ENCODE measurements at places on chromosomes 1 and 21.

GRCh38 chr1:221868593-221869303 is 126.9 kb upstream of the DUSP10 start:
- no peak for DNase-seq

DNA sequence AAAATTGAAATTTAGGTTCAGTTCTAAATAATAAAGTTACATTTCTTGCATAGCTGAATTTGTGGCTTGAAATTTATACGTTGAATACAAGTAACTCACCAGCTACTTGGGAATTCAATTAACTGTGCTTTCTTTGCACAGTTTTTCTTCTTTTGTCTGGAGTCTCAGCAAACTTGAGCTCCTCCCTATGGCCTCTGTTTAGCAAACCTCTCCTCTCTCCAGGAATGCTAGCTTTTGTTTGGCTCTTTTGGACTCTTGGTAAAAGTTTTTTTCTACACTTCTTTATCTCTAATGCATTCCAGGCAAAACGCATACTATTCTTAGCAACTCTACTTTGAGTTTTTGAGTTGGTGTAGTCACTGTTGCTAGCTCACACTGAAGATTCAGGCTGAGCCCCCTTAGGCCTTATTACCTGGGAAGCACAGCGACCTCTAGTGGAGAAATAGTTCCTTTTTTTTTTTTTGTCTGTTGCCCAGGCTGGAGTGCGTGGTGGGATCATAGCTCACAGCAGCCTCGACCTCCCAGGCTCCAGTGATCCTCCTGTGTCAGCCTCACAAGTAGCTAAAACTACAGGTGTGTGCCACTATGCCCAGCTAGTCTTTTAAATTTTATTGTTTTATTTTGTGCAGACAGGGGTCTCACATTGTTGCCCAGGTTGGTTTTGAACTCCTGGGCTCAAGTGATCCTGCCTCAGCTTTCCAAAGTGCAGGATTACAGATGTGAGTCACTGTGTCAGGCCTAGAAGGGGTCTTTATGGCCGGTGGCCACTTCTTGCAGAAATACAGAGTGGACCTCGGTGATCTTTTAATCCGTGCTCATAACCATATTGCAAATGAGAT is 61.7 kb downstream of the CASQ2 start:
- no peak for DNase-seq

DNA sequence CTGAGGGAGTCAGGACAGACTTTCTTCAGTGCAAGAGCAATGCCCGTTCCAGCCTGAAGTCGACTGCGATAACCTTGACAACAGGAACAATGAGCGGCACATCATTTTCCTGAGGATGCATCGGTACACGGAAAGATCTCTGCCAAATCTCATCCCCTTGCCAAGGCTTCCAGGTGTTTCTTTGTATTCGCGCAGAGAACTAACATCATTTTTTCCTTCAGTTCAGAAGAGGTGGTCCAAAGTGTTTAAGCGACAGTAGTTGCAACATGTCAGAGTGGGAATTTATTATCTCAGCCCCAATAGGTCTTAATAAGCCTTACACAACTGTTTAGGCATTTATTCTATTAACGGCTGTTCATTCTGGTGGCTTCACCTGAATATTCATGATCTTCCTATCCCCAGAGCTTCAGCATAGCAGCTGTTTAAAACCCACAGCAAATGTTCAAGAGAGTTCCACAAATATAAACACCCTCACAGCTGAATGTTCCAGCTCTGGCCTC is 129.7 kb upstream of the NFIA start:
- DNase-seq: no peak

DNA sequence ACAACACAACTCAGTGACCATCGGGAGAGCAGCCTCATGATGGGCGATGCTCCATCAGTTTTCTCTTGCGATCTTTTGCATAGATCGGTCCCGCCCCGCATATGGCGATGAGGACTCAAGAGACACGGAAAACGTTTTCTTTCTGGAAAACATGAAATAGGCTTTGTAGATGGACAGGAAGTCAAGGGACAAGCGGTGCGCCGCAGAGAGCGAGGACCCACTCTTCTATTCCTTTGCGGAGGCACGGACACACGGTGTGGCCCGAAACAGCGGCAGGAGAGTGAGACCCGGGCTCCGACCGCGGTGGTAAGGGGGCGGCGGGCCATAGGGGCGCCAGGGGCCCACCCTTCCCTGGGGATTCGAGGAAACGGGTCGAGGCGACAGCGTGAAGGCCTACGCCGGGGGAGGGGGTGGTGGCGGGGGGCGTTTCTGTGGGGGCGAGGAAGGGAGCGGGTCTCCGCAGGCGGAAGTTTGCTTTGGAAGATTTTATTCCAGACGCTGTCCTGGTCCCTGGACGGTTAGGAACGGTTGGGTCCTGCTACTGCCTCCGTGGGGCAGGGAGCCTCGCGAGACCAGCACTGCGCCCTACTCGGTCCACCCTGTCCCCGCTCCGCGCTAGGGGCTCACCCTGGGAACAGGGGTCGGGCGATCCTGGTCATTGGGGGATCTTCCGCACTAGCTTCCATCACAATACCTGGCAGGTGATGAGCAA is 796 bp upstream of the TDRKH start:
- DNase-seq: no peak

DNA sequence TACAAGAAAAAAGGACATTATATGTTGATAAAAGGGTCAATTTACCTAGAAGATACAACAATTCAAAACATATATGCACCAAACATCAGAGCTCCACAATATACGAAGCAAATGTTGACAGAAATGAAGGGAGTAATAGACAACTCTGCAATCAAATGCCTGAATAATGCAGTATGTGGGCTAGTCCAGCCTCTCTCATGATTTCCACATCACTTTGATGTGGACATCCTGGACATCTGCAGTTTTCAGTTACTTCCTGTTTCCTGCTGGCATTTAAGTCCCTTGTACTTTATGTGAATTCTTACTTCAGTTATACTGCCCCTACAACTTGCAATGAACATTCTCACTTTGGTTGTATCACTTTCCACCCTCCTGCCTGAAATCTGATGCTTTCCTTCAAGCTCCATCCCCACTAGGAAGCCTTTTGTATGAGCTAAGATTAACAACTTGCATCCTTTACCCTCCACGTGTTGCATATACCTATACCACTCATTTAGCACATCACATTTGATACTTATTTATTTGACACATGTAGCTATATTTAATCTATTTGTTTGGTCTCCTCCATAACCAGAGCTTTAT is 36.7 kb downstream of the DISC1 start:
- DNase-seq: no peak

DNA sequence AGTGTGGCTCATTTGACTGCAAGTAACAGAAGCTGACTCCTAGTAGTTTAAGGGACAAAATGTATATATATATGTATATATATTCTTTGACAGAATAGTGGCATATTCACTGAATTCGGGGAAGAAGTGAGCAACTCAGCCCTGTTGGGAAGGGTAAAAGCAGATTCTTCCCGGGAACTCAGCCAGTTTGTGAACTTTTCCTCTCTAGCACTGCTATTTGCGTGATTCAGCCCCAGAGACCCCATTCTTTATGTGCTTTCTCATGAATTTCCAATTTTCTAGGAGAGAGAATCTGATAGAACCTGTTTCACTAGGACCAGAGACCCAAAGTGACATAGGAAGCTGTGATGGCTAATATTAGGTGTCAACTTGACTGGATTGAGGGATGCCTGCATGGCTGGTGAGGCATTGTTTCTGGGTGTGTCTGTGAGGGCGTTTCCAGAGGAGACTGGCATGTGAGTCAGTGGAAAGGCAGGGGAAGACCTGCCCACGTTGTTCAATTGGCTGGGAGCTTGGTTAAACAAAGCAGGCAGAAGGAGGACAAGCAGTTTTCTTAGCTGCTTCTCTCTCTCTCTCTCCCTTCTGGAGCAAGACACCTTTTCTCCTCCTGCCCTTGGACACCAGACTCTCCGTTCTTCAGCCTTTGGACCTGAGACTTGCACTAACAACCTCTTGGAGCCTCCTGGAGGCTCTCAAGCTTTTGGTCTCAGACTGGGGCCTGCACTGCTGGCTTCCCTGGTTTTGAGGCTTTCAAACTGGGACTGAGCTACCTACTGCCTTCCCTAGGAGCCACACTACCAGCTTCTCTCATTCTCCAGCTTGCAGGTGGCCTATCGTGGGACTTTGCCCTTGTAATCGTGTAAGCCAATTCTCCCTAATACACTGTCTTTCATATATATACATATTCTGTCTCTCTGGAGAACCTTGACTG is 93.4 kb upstream of the KCNK1 start:
- DNase-seq: no peak

GRCh38 chr1:94713472-94714141 is 106.5 kb upstream of the SLC44A3 start:
- no peak for DNase-seq

GRCh38 chr1:38815903-38816627 is 43.5 kb downstream of the RRAGC start:
- no peak for DNase-seq

- DNase-seq: no peak
Observed at GRCh38 chr1:30735668-30736498, 12.5 kb upstream of the MATN1 start.

GRCh38 chr1:100627936-100628335 is 90.0 kb downstream of the GPR88 start:
- no peak for DNase-seq

DNA sequence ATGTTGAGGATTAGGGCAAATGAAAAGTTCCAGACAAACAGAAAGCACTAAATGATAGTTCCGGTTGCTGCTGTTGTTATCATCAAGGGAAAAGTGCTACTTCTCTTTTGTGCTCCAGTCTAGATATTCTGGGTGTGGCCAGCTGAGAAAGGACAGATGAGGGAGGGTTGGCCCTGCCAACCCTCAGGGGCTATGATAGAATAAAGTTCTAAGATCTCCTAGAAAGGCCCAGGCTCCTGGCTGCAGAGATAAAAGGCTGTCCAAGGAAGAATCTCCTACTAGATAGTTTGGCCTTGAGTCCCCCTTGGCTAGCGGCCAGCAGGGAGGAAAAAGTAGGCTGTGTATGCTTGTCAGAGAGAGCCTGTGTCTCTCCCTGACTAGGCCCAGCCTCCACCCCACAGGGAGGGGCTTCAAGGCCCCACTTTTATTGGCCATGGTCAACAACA is 31.5 kb downstream of the RIMS3 start:
- DNase-seq: no peak

GRCh38 chr1:89807983-89808382 is 12.8 kb upstream of the LRRC8D start:
- DNase-seq: no peak

- DNase-seq: no peak
Observed at GRCh38 chr1:112790920-112791722, 76.0 kb upstream of the PPM1J start.

- DNase-seq: no peak
Observed at GRCh38 chr1:156115514-156116374, 1.2 kb downstream of the LMNA start.

DNA sequence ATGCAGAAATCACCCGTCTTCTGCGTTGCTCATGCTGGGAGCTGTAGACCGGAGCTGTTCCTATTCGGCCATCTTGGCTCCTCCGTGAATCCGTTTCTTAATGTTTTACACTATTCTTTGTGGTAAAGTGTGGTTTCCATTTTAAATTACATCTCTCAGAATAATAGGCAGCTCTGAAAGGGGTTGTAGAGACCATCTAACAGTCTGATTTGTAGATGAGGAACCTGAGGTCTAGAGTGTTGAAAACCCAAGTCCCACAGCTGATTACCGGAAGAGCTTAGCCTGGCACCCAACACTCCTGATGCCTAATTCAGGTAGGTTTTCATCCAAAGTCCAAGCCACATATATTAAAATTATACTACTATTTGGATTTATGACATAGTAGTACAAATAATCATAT is 144.0 kb downstream of the LEPR start:
- no peak for DNase-seq

- DNase-seq: no peak
Observed at GRCh38 chr1:119387858-119388257, 19.3 kb downstream of the HAO2 start.
